ENCODE measurements at places on chromosomes 11 and 22.

DNA sequence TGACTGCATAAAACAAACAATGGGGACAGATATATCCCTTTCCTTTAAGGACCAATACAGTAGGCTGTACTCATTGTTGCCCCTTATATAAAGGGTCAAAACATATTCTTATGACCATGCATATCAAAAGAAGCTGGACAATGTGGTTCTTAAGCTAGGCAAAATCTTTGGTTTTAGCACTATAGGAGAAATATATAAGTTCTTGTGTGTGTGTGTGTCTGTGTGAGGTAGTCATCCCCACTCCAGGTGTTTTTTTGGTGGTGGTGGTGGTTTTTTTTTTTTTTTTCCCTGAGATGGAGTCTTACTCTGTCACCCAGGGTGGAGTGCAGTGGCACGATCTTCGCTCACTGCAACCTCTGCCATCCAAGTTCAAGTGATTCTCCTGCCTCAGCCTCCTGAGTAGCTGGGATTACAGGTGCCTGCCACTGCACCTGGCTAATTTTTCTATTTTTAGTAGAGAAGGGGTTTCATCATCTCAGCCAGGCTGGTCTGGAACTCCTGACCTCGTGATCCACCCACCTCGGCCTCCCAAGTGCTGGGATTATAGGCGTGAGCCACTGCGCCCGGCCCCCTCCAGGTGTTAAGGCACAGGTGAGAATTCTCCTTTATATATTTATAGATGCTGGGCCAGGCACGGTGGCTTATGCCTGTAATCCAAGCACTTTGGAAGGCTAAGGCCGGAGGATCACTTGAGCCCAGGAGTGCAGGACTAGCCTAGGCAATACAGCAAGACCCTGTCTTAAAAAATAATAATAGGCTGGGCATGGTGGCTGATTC, 12.0 kb upstream of the ZNF143 start:
- no peak for DNase-seq

GRCh38 chr11:12137938-12138731, 27.7 kb downstream of the MICAL2 start:
- no peak for DNase-seq

- no peak for DNase-seq
Measured at GRCh38 chr11:8867931-8868631, 42.9 kb upstream of the AKIP1 start.

- no peak for DNase-seq
Measured at GRCh38 chr11:109851780-109852390, 241.3 kb upstream of the ZC3H12C start.

GRCh38 chr11:123183391-123184099, 11.5 kb downstream of the CLMP start:
- DNase-seq, result no peak

Measured in COR-L47 (cell line).